ENCODE measurements at places on chromosomes 16 and 17.

DNA sequence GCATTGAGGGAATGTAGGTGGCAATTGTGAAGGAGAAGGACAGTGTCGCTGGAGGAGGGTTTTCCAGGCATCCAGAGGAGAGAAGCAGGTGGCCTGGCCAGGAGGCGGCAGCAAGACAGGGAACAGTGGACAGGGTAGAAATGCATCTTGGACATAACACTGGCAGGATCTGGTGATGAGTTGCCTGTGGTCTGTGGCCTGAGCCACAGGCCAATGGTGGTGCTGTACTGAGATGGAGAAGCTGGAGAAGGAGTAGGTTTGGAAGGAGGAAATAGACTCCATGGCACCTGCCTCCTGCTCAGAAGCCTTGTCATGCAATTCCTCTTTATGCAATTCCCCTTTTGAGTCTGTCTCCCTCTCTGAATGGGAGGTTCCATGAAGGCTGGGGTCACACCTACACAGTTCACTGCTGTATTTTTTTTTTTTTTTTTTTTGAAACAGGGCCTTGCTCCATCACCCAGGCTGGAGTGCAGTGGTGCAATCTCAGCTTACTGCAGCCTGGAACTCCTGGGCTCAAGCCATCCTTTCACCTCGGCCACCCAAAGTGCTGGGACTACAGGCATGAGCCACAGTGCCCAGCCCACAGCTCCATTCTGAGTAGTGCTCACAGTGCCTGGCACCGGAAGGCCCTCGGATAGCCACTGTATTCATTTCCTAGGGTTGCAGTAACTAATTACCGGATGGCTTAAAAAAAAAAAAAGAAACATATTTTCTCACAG lies 13.5 kb upstream of the CACNG4 start:
- no peak for DNase-seq

DNA sequence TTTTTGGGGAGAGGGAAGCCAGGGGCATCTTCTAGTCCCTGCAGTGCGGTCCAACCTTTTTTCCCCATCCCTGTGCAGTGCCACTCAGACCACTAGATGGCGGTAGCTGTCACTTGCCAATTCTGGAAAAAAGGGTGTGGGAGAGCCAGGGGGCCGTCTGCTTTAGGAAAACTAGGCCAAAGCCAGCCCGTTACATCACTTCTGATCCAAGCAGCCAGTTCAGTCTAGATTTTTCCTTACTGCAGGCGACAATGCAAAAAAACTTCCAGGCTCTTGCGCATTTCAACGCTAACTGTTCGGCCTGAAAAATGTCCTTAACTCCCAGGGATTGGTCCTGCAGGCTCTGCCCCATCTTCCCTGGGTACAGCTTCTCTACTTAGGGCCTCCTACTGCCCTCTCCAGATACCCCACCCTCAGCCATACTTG lies 69.2 kb upstream of the CES5A start:
- DNase-seq: peak; percentile 69

GRCh38 chr16:81657781-81658180 lies 121.3 kb upstream of the PLCG2 start:
- no peak for DNase-seq

DNA sequence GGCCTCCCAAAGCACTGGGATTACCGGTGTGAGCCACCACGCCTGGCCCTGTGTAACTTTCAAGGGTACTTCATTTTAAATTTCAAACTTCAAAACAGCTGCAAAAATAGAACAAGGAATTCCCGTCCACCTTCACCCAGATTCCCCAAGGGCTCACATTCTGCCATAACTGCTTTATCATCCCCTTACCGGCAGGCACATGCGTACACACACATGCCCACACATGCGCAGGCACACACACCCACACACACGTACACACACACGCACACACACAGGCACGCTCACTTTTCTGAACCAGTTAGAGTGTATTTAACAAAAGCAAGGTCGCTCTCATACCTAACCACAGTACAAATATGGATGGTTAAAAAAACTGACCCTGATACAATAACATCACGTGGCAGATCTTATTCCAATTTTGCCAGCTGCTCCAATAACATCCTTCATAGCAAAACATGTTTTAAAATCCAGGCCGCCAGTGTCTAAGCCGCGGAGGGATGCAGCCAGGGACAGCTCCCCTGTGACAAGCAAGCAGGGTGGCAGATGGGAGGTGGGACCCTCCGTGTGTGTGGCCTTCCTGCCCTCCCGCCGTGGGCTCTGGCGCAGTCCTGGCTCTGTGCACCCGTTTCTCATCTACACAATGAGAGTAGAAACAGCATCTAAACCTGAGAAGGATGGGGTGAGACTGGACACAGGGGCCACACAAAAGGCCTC lies 23.1 kb downstream of the PDIA2 start:
- DNase-seq: no peak

- no peak for DNase-seq
These were observed 107.8 kb downstream of the GNAO1 start for GRCh38 chr16:56298948-56299596.

DNA sequence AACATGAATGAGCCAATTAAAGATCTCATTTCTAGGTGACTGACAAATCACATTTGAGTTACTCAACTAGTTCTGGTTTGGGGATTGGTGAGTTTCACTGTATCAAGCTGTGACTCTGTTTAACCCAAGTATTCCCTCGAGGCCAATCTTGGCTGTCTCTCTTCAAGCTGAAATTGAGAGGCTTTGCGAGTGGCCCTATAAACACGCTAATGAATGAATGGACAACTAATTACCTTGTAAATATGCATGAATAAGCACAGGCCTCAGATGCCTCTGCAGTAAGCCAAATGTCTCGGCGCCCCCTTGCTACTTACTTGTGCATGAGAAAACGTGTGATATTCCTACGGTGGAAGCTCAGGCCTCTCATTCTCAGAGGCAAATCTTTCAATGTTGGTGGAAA lies 450.3 kb upstream of the PSMD7 start:
- DNase-seq: no peak

DNA sequence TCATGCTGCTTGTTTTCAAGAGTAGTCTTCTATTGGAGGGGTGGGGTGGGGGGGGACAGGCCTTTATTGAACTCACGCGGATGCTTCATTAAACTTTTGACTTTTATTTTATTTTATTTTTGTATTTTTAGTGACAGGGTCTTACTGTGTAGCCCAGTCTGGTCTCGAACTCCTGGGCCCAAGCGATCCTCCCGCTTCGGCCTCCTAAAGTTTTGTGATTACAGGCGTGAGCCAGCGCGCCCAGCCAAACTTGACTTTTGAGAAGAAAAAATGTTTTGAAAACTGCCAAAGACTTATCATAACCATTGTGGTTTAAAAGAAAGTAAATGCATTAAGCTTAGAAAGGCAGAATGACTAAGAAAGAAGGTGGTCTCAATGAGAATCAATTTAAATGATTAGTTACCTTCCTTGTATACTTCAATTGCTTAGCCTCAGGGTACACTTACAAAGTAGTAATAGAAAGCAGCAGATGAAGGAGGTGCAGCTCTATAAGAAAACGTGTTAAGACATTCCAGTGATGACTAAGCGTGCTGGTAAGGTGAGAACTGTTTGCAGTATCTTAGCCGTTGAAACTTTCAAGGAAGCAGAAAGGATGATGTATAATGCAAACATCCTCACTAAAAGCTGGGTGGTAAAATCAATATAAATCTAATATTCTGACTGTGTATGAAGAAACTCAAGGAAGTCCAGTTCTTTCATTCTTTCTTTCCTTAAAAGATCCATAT lies 1.2 kb downstream of the AP2B1 start:
- no peak for DNase-seq

GRCh38 chr16:49567950-49568349 lies 194.3 kb downstream of the C16orf78 start:
- DNase-seq: no peak

DNA sequence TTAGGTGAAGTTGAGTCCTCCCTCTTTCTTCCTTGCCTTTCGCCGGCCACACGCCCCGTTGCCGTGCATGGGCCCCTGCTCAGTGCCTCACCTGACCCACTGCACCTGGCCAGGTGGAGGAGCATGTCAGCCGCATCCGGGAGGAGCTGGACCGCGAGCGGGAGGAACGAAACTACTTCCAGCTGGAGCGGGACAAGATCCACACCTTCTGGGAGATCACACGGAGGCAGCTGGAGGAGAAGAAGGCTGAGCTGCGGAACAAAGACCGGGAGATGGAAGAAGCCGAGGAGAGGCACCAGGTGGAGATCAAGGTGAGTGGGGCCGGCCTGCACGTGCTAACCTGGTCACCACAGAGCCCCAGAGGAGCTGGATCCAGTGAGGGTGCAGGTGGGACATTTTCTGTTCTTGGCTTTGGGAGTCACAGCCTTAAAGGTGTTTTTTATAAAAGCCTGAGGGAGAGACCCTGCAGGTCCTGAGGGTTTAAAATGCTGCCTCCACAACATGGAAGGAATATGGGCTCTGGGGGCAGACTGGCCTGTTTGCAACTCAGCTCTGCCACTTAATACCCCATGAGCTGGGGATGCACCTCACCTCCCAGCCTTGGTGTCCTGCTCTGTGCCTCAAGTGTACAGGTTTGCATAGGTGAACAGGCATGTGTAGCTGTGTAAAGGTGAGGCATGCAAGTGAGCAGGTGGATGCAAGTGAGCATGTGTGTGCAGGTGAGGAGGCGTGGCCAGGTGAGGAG lies 12.1 kb upstream of the DBNDD1 start:
- no peak for DNase-seq

DNA sequence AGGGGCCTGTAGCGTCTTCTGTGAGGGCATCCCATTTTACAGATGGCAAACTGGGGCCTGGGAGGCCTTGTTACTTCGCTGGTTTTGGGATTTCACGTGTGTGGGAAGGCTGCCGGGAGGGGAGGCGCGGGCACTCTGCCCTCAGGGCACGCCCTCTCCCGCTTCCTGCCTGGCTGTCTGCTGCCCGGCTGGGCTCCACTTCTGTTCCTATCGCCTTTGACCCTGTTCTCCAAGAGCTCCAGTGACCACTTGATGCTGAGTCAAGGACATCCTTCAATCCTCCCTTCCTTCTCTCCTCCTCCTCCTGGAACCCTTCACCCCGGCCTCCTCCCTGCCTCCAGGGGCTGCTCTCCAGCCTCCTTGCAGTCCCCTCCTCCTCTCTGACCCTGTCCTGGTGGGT lies 16.0 kb downstream of the SPNS3 start:
- no peak for DNase-seq

DNA sequence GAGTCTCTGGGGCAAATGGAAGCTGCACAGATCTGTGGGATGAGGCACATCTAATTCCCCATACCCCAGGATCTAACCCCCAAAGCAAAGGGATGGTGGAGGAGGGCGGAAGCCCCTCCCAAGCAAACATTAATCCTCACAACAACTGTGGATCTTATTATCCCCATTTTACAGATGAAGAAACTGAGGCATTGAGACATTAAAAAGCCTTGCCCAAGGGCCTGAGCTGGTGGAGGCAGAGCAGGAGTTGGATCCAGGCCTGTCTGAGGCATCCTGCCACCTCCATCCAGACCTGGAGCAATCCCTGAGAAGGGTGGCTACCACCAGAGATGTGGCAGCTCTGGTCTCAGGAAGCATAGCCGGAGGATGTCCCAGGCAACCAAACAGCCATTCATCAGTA lies 17.7 kb upstream of the CBFB start:
- peak; percentile 9 for DNase-seq

- DNase-seq: no peak
These were observed 10.3 kb downstream of the TOB1 start for GRCh38 chr17:50855708-50856330.

DNA sequence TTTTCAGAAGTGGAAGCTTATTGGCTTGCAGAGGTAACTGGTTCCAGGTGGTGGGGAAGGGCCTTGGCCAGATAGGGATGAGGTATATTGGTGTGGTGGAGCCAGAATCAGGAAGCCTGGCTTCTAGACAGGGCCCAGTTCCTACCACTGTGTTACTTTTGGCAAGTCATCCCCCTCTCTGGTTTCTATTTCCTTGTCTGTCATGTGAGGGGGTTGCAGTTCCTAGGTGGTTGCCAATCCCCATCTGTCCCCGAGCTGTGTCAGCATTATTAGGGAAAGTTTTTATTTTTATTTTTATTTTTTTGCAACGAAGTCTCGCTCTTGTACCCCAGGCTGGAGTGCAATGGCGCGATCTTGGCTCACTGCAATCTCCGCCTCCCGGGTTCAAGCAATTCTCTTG lies 3.0 kb downstream of the SMCR8 start:
- no peak for DNase-seq

All from pancreas (tissue), 10 donors.